NCI-H526 treated with DMSO at 0.1 percent for 48 hours (cell line): ENCODE measurements at places on chromosomes 16 and 17.

DNA sequence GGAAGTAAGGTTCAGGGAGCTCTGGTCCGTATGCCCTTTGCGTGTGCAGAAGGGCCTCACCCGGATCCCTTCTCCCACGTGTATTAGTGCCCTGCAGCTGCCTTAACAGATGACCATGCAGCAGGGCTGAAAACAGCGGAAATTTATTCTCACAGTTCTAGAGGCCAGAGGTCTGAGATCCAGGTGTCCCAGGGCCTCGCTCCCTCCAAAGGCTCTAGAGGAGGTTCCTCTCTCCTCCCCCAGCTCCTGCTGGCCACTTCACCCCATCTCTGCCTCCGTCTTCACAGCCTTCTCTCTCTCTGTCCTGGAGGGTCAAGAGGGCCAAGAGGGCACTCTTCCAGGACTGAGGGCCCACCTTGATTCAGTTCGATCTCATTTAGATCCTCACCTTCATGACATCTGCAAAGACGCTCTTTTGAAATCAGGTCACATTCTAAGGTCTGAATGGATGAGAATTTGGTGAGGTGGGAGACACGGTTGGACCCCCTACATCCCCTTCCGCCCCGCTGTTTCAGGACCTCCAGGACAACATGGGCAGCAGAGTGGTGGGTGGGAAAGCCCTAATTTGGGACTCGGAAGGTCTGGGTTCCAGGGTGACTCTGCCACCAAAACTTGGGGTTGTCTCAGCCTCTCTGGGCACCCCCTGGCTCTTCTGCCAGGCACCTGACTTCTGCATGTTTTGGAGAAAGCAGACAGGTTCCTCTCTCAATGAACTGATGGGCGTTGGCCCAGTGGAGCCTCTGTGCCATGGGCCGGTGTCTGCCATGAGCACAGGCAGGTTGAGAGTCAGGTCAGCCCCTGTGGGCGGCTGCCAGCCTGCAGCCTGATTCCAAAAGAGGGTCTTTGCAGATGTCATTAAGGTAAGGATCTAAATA is 361.2 kb downstream of the SEC14L1 start:
- DNase-seq = no peak

DNA sequence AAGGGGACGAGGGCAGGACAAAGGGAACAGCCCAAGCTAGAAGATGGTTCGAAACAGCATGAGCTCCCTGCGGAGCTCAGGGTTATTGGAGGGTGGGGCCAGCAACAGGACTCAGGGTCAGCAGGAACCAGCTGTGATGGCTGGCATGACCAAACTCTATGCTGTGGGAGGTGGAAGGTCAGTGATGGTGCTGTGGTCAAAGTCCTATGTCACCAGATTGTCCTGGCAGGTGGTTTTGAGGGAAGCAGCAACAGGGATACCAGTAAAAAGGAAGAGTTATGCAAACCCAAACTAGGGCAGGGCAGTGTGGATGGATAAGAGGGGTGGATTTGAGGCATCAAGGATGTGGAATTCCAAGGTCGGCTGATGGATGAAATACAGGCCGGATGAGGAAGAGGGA is 32.4 kb downstream of the CACNG4 start:
- no peak for DNase-seq

DNA sequence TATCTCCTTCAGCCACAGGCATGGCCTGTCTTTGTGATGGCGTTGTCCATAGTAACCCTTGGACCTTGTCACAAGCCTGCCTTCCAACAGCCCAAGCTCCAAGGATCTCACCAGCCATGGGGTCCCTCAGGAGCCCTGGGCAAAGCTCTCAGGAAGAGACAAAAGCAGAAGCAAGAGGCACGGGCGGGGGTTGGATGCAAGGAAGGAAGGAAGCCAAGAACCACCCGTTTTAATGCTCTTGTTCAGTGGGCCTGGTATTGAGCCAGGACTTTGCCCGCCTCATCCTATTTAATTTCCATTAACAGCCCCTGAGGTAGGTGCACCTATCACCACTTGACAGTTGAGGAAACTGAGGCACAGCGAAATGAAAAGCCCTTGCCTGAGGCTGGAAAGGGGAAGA is 32.3 kb upstream of the GOSR2 start:
- DNase-seq = no peak

DNA sequence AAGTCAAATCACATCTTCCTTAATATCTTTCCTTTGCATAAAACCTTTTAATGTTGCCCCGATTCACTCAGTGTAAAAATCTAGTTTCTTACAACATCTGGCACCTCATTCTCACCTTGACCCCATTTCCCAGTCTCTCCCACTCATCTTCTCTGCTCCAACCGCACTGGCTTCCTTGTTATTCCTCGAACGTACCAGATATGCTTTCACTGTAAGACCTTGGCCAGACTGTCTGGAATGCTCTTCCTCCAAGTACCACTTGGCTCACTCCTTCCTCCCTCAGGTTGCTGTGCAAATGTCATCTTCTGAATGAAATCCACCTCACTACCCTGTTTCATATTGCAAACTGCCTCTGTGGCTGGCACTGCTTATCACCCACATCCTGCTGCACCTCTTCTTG is 433.6 kb downstream of the HAPSTR1 start:
- no peak for DNase-seq

GRCh38 chr17:78401246-78401645 is 22.8 kb downstream of the PGS1 start:
- DNase-seq = no peak

DNA sequence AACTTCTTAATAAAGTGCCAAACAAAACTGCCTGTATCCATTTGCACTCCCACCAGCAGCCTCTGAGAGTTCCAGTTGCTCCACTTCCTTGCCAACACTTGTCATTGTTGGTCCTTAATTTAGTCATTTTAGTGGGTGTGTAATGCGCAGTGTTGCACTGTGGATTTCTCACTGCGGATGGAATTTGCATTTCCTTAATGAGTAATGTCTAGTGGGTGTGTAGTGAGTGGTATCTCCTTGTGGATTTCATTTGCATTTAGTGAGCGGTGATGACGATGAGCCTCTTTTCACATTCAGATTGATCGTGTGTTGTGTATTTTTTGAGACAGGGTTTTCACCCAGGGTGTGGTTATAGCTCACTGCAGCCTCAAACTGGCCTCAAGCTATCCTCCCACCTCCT is 4.1 kb upstream of the MSLN start:
- no peak for DNase-seq
